Frontal cortex (tissue), 4 donors: ENCODE measurements at places on chromosomes 2 and 18.

DNA sequence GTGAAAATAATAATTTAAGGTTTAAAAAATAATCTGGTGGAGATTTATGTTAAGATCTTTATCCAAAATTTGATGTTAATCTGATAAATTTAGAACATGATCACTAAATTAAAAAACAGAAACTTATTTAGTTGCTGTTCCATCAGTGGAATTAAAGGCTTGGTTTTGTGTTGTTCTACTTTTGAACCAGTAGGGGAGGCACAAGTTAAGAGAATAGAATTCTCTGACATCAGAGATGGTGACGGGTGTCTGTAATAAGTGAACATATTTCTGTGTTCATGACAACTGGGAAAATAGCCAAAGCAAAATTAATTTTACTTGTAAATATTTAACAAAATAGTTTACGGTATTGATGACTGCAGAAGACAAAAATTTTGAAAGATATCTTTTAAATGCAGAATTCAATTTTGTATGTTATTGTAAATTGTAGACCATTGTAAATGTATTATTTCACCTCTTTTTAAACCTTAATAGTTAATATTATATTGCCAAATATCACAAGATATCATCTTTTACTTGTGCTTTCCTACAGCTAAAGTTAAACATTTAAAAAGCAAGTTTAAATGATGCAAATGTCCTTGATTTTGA is 106.0 kb downstream of the UBR3 start:
- DNase-seq = peak; percentile 8

- no peak for DNase-seq
Measured at GRCh38 chr2:143026411-143027054, 102.7 kb upstream of the ARHGAP15 start.

DNA sequence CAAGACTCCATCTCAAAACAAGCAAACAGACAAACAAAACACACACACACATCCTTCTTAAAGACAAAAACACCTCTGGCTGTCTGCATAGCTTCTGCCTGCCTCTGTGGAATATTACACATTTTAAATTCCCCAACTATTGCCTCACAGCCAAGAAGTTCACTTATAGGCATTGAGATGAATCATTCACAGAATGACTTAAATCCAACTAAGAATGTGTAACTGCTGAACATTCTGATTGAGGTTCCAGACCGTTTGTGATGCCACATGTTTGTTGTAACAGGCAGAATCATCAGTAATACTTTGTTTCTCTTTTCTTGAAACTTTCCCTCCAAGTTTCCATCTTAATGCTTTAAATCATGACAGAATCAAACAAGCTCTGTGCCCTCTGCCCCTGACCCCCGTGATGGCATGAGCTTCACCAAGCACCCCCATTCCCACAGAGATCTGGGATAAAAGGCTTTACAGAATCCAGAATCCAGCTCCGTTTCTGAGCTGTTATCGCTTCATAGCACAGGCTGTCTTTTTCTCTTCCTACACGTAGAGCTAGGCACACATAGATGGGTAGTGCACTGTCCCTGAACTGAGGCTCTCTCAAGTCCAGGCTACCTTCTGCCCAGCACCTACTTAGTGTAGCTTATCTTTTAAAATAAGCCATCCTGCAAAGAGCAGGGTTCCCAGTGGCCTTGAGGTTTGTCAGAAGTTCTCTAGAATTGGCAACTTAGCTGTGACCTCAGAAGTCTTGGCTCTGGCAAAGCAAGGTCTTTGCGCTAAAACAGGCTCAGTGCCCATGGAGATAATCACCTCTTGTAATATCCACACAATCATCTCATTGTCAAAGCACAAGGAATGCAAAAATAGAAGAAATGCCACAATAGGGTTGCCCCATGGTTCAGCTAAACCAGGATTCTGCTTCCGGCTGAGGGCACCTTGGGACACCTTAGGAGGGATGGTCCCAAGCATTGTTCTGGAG is 32.9 kb downstream of the EPAS1 start:
- no peak for DNase-seq

DNA sequence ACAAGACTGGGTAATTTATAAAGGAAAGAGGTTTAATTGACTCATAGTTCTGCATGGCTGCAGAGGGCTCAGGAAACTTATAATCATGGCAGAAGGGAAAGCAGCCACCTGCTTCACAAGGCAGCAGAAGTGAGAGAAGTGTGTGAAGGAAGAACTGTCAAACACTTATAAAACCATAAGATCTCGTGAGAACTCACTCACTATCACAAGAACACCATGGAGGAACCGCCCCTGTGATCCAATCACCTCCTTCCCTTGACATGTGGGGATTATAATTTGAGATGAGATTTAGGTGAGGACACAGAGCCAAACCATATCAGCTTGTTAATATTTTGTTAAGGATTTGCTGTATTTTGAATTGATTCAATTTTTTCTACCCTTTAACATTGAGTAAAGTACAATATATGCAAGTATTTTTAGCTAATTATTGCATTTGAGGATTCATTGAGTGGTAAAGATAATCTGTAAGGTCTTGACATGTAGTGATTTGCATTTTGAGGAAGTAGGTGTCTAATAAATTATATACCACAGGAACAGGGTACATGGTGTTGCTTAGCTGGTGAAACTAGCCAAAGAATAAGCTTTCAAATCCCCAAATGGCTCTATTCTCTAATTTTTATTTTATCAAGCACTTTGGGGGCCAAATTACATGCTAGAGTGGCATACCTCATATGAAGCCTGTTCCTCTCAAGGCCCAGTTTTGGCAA is 3.9 kb upstream of the C2orf69 start:
- no peak for DNase-seq

- DNase-seq = no peak
Measured at GRCh38 chr2:207394812-207395534, 134.8 kb upstream of the CREB1 start.

DNA sequence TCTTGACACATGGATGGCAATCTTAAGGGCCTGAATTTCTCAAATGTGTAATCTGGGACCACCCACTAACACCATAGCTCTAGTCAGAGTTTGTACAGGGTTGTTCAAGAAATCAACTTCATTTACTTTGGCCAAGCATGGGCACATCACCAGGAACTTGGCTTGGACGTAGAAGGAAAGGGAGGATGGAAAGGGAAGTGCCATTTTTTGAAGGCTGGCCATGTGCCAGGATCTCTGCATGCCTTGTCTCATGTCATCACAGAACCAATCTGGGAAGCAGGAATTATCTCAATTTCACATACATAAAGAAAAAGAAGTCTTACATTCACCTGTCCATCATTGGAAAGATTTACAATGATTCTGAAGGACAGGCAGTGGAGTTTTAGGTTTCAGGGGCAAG is 128.1 kb downstream of the ANTXR1 start:
- DNase-seq = no peak

DNA sequence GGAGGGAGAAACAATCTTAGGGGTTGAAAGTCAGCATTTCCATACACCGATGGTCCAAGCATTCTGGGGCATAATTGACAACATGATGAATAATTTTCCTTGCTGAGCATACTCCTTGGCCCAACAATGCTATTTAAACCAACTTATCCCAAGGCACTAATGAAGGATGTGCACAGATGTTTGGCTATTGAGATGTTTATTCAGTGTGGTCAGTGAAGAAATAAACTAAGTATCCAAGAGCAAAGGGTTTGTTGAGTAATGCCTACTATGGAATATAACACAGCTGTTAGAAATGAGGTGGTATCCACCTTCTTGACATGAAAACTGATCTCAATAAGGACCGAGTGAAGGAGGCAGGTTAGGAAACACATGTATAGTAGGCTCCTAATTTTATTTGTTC is 53.9 kb upstream of the RAB6D start:
- no peak for DNase-seq
